Chondrocyte (in vitro differentiated cells): ENCODE measurements at places on chromosomes 4 and X. TPM values are rescaled to one million over a fixed set of nuclear protein-coding genes. Genes with fewer than 3 reads are reported as not detected.

DNA sequence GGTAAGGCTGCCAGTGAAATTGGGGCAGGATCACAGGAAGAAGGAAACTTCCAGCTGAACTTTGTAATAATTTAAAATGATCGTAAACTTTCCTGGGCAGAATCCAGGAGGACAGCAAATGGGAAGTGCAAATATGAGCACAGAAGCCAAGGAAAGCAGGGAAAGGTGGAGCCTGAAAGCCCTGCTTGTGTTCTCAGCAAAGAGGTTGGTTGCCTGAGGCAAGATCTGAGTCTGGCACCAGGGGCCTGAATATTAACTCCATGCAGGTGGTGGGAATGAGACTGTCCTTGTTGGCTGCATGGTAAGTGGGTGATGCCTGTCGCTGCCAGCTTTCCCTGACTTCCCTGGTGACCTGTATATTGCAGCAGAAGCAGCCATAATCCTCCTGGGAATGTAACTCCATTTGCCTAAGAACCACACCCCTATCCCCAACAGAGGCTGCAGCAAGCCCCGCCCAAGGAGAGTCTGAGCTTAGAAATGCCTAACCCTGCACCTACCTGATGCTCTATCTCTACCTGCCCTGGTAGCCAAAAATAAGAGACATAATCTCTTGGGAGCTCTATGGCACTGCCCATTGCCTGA is 132.0 kb upstream of the HDX start:
- H3K4me3 ChIP-seq = no peak overlapping the region
- no peak for DNase-seq
- H3K4me1 ChIP-seq = no peaks in the 10 kb centered on the region
- H3K27ac ChIP-seq = no peak overlapping the region
- H3K27me3 ChIP-seq = no peaks in the 10 kb centered on the region

DNA sequence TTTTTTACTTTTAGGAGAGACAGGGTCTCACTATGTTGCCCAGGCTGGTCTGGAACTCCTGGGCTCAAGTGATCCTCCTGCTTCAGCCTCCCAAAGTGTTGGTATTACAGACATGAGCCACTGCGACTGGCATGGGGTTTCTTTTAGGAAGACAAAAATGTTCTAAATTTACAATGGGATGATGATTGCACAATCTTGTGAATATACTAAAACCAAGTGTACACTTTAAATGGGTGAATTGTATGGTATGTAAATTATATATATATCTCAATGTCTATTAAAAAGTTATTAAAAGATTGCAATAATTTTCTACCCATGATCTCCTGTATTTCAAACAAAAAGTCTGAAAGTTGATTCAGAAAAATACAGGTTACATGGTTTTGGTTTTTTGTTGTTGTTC is 9.1 kb upstream of the MAGIX start:
- no peaks in the 10 kb centered on the region for H3K27me3 ChIP-seq
- no peak for DNase-seq
- no peak overlapping the region for H3K4me3 ChIP-seq
- no peak overlapping the region for H3K27ac ChIP-seq

DNA sequence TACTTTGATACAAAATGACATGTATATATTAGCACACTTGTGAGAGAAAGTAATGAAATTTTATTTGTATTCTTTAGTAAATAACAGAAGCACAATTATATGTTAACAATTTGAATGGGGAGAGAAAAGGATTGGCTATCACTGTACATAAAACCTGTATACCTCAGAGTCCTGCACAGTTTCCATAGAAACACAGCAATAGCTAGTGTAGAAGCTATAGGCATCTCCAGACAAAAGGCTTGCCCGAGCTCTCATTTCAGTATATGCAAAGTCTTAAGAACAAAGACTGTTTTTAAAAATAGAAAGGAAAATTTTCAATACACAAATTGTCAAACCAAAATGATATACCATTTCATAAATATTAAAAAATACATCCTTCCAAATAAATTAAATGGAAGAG is 38.5 kb downstream of the GPM6A start:
- no peak overlapping the region for H3K4me3 ChIP-seq
- peaks cover 7% of the 10 kb centered on the region for H3K27me3 ChIP-seq
- no peaks in the 10 kb centered on the region for H3K4me1 ChIP-seq
- no peak overlapping the region for H3K27ac ChIP-seq
- no peak for DNase-seq
- no peaks in the 10 kb centered on the region for H3K36me3 ChIP-seq

DNA sequence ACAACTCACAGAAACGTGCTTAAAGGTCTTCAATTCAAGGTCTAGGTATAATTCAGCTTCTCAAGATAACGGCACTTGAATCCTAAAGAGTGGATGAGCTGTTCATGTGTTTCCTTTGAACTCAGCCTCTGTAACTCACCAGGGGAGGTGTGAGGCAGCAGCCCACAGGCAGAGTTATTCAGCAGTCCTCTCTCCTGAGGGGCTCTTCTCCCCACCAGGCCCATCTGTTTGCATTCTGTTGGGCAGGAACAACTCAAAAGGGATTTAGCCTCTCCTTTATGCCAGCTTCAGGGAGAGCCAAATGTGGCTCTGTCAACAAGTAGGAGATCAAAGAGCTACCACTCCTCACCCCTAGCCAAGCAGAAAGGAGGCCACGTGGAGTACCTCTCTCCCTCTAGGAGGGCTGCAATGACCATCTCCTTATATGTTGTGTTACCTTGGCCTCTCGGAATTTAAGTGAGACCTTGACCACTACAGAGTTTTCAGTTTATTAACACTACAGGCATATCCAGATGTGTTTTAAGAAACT is 151.2 kb downstream of the SPATA18 start:
- no peak overlapping the region for H3K27ac ChIP-seq
- no peak overlapping the region for H3K4me3 ChIP-seq

DNA sequence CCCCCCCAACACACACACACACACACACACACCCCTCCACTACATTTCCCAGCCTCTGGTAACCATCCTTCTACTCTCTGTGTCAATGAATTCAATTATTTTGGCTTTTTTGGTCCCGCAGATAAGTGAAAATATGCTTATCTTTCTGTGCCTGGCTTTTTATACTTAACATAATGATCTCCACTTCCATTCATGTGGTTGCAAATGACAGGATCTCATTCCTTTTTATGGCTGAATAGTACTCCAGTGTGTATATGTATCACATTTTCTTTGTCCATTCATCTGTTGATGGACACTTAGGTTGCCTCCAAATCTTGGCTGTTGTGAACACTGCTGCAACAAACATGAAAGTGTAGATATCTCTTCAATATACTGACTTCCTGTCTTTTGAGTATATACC is 59.8 kb downstream of the PDLIM5 start:
- H3K27ac ChIP-seq = no peak overlapping the region
- no peaks in the 10 kb centered on the region for H3K27me3 ChIP-seq
- H3K4me3 ChIP-seq = no peak overlapping the region
- H3K4me1 ChIP-seq = peaks cover 76% of the 10 kb centered on the region
- DNase-seq = no peak
- peaks cover 19% of the 10 kb centered on the region for H3K36me3 ChIP-seq

COQ2 gene
- total RNA-seq = 8.5 to 10.1 TPM (median 9.3 TPM) in 3 replicates

DNA sequence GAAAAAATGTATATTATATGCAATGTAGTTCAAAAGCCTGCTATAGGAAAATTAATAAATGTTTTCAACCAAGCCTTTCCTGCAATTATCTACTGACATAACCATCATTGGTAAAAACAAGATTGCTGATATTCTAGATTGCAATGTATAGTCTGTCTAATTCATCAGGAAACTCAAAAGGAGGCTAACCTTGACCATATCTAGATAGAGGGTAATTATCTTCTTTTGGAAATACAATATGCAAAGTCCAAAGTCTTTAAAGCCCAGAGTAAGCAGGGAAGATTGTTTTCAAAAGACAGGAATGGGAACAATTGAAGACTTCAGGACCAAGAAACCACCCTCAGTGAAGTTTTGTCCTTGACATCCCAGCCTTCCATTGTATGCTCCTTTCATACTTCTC is 123.1 kb upstream of the GLRA2 start:
- no peak for DNase-seq
- no peaks in the 10 kb centered on the region for H3K27me3 ChIP-seq
- no peaks in the 10 kb centered on the region for H3K36me3 ChIP-seq
- no peak overlapping the region for H3K4me3 ChIP-seq

TMSB15A gene
- 1.1 to 4.6 TPM (median 4.4 TPM) in 3 replicates for total RNA-seq

DNA sequence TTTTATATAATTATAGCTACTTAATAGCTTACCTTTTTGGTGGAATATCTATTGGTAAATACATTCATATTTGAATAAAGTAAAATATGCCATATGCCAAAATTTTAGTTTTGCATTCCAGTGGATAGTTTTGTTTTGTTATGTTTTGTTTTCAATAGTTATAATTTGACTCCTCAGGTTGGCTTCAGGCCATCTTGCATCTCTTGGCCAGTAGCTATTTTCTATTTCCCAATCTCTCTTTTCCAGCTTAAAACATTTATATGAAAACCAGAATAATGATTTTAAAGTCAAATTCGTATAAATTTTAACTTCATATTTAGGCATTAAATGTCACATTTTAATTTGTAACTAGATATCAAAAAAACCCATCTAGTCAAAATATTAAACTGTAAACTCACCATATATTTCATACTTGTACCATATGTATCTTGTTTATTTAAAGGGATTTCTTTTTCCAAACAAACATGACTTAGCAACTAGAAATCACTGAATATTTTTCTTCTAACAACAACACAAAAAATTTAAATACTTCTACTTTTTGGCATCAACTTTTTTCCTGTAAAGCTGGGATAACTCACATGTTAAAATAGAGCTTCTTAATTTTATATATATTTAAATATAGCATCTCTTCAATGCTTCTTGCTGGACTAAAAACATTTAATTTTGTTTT is 1209.6 kb downstream of the PCDH7 start:
- no peak overlapping the region for H3K4me3 ChIP-seq
- H3K36me3 ChIP-seq = peaks cover 5% of the 10 kb centered on the region
- DNase-seq = no peak
- H3K4me1 ChIP-seq = peaks cover 5% of the 10 kb centered on the region

DNA sequence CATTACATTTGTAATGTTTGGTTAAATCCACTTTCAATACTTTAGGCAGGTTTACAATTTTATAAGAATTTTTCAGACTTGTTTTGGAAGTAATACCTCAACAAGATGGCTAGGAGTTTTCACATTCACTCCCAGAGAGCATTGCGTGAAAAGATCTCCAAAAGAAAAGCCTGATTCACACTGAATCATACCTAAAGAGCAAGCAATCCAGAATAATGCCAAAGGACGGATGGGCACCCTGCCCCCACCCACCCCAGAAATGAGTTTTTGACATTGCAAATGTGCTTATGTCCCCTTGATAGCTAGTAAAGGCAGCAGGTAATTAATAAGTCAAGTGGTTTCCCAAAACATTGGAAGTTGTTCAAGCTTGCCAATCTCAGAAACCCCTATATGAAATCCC is 557.7 kb upstream of the TENM3 start:
- H3K4me1 ChIP-seq = peaks cover 70% of the 10 kb centered on the region
- no peaks in the 10 kb centered on the region for H3K36me3 ChIP-seq
- H3K27me3 ChIP-seq = no peaks in the 10 kb centered on the region
- DNase-seq = no peak
- H3K4me3 ChIP-seq = no peak overlapping the region
- peak overlapping the region; percentile 75 for H3K27ac ChIP-seq

NEUROG2 gene
- not detected in 3 replicates for total RNA-seq

DNA sequence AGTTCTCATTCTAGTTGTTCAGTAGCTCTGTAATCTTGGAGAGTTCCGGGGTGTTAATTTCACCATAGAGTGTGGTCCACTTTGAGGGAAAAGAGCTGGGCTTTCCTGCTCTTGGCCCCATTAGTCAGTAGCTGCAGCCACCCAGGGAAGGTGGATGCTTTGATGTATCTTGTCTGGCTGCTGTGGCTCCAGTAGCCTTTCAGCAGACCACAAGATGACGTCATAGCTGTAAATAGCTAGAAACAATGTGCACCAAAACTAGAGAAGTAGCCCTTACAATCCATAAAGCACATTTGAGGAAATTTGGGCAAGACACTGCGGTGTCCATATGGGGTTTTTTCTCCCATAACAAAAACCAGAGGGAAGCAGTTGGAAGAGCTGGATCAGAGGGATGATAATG is 32.9 kb upstream of the PRPS2 start:
- DNase-seq = no peak
- H3K36me3 ChIP-seq = peaks cover 2% of the 10 kb centered on the region
- no peak overlapping the region for H3K27ac ChIP-seq
- no peaks in the 10 kb centered on the region for H3K4me1 ChIP-seq
- H3K4me3 ChIP-seq = no peak overlapping the region

RRH gene
- not detected in 3 replicates for total RNA-seq

GRCh38 chrX:41005445-41005992 is 79.7 kb upstream of the USP9X start:
- no peaks in the 10 kb centered on the region for H3K27me3 ChIP-seq
- H3K4me3 ChIP-seq = no peak overlapping the region
- no peak overlapping the region for H3K27ac ChIP-seq
- no peak for DNase-seq
- no peaks in the 10 kb centered on the region for H3K36me3 ChIP-seq

DNA sequence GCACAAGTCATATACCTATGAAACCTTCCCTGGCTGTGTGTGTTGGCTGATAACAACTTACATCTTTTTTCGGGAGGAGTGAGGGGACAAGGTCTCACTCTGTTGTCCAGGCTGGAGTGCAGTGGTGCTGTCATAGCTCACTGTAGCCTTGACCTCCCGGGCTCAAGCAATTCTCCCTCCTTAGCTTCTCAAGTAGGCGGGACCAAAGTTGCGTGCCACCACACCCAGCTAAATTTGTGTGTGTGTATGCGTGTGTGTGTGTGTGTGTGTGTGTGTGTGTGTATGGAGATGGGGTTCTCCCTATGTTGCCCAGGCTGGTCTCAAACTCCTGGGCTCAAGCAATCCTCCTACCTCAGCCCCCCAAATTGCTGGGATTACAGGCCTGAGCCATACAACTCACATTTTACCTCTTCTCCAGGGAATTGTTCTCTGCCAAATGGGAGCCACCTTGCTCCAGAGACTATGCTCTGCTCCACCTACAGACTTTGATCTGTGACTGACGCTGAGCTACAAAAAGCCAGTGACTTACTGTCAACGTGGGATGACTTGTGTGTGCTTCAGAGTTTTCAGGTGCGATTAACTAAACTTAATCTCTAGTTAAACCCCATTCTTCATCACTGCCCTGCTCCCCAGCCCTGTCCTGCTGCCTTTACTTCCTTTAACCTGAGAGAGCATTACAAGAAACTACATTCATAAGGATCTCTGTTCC is 2.0 kb upstream of the BEX4 start:
- no peak overlapping the region for H3K27ac ChIP-seq
- H3K27me3 ChIP-seq = no peaks in the 10 kb centered on the region
- no peak for DNase-seq
- no peak overlapping the region for H3K4me3 ChIP-seq

DMP1 gene
- total RNA-seq = not detected in 3 replicates

- H3K4me3 ChIP-seq = no peak overlapping the region
- no peak overlapping the region for H3K27ac ChIP-seq
- H3K36me3 ChIP-seq = peaks cover 16% of the 10 kb centered on the region
Measured at GRCh38 chrX:49177873-49178480, 6.3 kb downstream of the PLP2 start.
